Stimulated activated CD8-positive, alpha-beta memory T cell treated with anti-CD3 and anti-CD28 coated beads, Interleukin-15, amount 100 ng/mL, for 48 hours (primary cell): ENCODE measurements at places on chromosomes 3 and 15.

GRCh38 chr3:3288255-3288654 is 108.8 kb upstream of the CRBN start:
- DNase-seq, result no peak

GRCh38 chr3:114973536-114973935 is 173.6 kb downstream of the ZBTB20 start:
- DNase-seq, result no peak

DNA sequence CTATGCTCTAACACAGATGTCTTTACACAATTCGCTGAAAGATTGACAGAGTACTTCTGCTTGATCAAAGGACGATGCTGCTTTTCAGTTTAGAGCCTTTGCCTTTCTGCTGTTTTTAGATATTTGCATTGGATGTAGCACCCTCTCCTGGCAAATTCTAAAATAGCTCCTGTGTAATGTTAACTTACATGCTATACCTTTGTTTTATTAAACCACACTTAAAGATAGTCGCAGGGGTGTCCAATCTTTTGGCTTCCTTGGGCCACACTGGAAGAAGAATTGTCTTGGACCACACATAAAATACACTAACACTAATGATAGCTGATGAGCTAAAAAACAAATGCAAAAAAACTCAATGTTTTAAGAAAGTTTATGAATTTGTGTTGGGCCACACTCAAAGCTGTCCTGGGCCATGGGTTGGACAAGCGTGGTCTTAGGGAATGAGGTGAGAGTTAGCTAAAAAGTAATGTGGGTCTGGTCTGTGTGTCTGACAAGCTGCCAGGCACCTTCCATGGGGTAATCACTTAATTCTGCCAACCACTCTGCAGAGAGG is 62.9 kb downstream of the ATG7 start:
- no peak for DNase-seq

DNA sequence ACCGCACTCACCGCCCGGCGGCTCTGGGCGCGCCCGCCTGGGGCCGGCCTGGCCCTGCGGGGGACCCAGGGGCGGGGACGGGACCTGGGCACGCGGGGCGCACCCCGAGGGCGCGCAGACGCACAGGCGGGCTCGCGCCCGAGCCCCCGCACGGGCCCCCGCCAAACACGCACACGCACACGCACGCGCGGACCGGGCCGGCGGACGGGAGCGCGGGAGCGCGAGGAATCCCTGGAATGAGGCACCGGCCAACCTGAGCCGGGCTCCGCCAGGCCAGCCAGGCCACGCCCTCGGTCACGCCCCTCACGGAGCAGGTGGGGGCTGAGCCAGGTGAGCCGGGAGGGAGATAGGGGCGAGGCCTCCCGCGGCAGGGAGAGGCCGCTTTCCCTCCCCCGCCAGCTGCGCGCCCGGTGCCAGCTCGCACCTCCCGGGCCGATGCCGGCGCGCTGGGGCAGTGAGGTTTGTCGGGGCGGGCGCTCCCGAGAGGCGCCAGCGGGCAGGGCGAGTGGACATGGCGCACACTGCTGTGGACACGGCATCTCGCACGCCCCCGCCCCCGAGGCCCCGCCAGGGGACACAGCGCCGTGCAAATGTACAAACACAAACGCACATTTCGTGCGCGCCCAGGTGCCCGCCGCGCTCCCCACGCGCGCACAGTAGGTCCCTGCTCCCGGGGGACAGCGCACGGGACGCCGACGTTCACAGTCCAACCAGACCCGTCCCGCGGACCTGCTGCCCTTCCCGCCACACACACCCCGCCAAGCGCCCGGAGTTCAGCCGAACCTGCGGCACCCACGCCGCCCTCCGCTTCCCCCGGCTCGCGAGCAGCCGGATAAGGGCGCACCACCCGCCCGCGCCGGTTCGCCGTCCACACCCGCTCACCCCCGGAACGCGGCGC is 75.9 kb upstream of the VGLL4 start:
- peak; percentile 42 for DNase-seq

DNA sequence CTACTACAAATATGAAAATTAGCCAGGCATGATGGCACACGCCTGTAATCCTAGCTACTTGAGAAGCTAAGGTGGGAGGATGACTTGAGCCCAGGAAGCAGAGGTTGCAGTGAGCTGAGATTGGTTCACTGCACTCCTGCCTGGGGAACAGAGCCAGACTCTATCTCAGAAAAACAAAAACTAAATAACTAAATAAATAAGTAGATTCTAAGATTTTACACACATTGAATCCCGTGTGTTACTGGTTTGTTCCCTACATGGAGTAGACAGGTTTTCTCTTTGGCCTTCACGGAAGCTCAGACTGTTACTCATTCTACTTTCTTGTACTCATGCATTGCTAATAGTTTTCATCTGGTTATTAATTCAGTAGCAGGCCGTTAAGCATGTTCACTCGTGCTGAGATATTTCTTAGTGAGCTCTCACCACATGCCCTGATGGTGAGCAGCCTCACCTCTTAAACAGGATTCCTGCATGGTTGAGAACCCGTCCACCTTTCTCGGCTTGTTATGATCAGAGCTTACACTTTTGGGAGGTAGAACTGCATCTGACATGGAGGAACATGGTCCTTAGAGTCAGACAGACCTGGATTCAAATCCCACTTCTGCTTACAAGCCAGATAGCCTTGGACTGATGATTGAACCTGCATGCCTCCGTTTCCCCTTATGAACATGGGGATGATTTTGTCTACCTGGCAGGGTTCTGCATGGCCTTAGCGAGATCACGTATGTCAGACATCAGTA is 49.1 kb downstream of the CMTM7 start:
- DNase-seq, result no peak

- DNase-seq, result no peak
Measured at GRCh38 chr15:101048581-101049030, 129.4 kb downstream of the LRRK1 start.

DNA sequence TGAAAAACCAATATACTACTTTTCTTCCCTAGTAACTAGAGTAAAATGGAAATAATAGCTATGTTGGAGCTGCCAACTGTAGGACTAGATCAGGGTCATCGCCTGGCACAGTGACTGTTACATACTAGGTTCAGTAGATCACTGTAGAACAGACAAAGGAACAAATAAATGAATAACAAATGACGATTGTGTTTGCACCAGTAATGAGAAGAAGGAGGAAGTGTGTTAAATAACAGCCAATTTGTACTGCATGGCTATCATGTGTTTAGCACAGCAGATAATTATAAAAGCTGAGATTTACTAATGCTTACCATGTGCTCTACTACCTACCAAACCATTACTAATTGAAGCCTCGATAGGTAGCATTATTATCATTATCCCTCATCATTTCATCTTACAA is 85.3 kb upstream of the FXR1 start:
- DNase-seq, result no peak

DNA sequence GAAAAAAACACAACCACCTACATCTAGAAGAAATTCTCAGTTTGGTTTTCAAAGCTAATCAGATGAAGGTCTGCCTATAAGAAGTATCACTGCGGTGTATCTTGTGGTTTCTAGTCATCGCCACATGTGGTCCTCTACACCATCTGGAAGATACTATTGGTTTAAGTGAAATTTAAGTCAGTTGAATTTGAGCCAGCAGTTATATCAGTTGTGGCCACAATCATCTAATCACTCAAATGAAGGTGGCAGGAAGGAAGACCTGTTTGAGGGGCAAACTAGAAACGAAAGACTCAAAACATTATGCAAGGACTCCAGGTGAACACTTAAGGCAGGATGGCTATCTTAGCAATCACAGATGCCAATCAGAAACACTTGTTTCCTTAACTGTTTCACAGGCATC is 48.7 kb downstream of the ETV5 start:
- peak; percentile 17 for DNase-seq

GRCh38 chr15:99508852-99509251 is 56.9 kb upstream of the MEF2A start:
- DNase-seq, result no peak

DNA sequence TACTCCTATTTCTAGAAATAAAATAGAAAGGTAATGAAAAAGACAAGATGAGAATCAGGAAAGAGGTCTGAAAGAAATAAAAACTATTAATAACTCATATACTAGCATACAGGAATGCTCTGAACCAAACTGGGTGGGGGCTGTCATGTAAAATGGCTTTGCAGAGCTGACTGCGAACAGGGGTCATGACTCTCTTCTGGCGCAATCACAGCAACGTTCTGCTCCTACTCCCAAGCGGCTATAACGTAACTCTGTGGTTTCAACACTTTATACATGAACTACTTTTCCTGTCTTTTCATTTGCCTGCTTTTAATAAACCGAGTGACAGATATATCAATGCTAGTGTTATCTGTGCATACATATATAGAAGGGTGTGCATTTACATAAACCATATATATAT is 116.7 kb downstream of the DLG1 start:
- DNase-seq, result no peak
